ENCODE measurements at places on chromosomes 6 and 20.

DNA sequence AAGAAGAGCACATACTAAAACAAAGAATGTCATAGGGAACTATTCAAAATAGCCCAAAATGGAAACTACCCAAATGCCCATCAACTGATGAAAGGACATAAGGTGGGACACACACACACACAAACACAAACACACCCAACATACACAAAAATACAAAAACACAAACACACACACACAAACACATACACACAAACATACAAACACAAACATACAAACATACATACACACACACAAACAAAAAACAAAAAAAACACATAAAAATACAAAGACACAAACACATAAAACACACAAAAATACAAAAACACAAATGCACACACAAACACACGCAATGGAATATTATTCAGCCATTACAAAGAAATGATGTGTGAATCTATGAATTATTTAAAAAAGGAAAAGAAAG lies 203.6 kb downstream of the ERMARD start:
- DNase-seq: no peak

DNA sequence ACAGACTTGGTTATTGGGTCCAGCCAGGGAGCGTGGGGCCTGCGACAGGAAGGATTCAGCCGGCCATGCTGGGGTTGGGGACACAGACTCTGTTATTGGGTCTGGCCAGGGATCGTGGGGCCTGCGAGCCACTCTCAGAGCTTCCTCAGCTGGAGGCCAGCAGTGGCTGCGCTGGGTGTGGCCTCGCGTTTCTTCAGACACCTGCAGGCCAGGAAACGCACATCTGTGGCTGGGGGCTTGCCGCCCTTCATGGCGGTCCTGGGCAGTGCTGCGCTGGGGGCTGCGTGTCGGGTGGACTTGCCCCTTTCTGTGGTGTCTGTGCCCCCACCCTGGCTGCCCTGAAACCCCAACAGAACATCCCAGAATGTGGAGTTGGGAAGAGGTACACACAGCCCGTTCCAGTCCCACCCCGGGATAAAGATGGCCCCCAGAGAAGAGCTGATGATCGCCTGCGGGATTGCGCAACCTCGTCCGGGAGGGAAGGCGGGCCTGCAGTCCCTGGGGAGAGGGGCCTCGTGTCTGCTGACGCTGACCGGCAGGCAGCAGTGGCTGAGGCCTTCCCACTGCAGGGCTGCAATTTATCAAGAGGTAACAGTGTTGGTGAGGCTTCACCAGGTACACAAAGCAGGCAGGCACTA lies 16.9 kb upstream of the MTG2 start:
- no peak for DNase-seq

- no peak for DNase-seq
These were observed 116.5 kb downstream of the FAM120B start for GRCh38 chr6:170423030-170423429.

GRCh38 chr6:93418408-93419303 lies 703 bp downstream of the EPHA7 start:
- DNase-seq: no peak

DNA sequence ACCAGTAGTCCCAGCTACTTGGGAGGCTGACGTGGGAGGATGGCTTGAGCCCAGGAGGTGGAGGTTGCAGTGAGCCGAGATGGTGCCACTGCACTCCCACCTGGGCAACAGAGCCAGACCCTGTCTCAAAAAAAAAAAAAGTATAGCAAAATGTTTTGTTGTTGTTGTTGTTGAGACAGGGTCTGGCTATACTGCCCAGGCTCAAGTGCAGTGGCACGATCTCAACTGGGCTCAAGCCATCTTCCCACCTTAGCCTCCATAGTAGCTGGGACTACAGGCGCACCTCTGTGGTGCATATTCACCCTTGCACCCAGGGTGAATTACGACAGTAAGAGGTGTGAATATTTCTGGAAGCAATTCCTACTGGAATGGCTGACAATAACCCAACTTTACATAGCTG lies 11.4 kb upstream of the UBR2 start:
- DNase-seq: no peak

DNA sequence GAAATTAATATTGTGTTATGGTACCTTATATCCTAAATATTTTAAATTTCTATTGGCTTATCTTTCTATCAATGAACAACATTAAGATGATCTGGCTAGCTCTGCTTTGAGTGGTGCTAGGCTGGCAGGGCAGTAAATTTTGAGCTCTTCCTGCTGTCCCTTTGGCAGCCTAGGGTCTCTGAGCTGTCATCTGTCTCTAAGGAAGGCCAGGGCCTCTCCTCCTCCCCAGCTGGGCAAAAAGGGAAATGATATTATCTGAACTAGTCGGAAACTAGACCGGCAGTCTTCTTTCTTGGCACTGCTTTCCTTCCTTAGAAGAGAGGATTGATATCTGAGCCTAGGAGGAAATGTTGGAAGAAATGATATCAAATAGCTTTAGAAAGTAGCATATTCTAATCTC lies 176.7 kb upstream of the BTBD3 start:
- DNase-seq: no peak

- no peak for DNase-seq
These were observed 55.3 kb upstream of the PIM1 start for GRCh38 chr6:37114612-37115011.

DNA sequence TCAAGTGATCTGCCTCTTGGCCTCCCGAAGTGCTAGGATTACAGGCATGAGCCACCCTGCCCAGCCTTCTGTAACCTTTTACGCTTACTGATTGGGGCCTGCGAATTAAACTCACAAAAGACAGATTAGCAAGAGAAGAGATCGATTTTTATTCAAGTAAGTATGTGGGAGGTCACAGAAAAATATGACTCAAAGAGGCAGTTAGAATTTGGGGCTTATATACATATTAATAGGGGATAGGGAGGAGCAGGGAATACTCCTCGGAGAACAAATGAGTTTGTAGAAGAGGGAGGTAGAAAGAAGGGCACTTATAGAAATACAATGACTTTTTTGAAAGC lies 78.9 kb downstream of the CD24 start:
- DNase-seq: no peak

GRCh38 chr6:143078468-143079324 lies 18.0 kb downstream of the AIG1 start:
- DNase-seq: no peak

- no peak for DNase-seq
These were observed 5.8 kb upstream of the ABHD16B start for GRCh38 chr20:63855363-63856097.

- no peak for DNase-seq
These were observed 146.3 kb downstream of the SOX4 start for GRCh38 chr6:21739838-21740237.

Measured in stimulated activated CD4-positive, alpha-beta T cell treated with anti-CD3 and anti-CD28 coated beads, Interleukin-15, amount 100 ng/mL, for 1 hour (primary cell).